ENCODE measurements at places on chromosomes 11 and 22.

DNA sequence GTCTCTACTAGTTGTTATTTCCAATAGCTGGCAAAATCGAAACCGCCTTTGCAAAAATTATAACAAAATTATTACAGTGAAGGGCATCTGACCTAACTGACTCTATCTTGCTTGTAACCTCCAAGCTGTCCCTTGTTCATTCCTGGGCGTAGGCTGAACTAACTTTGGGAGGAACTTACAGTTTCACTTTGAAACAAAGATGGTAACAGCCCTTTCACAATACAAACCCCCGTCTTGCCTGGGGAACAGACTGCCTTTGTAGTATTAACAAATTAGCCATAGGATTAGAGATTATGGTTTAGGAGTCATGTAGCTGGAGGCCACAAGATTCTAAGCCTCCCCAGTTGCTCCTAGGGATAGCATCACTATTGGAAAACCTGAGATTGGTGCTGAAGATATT lies 131.6 kb upstream of the HSD17B12 start:
- no peak for DNase-seq

DNA sequence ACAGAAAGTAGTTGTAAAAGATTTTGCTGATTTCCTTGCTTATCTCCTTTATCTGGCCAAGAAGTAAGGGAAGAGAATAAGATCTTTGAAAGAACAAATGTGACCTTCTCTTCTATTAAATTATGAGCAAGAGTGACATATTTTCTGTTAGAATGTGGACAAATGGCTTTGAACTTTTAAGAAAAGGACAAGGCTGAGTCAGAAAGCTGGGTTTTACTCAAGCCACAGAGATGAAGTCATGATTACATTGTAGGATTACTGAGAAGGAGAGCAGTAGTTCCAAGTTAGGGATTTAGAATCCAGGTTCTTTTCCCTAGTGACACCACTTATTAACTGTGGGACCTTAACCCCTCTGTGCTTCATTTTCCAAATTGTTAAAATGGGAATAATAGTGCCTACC lies 13.5 kb downstream of the CCDC90B start:
- no peak for DNase-seq

DNA sequence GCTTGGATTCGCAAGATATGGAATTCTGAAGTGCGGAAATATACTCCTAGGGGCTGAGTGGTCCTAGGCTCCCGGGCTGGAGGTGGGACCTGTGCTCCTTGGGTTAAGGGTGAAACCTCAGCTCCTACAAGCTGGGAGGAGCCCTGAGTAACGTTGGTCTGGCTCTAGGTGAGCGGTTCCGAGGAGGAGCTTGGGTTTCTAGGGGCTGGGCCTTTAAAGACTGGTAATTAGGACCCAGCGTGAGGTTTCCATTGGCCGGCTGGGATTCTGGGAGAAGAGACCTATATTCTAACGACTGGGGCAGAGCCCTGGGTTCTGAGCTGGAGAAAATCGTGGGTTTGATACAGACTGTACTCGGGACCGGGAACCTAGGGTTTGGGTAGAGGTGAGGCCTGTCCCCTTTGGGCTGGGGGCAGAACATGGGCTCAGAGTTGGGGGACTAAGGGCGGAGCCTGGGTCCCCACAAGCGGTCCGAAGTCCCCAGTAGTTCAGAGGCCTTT lies 882 bp upstream of the MAP4K2 start:
- no peak for DNase-seq

GRCh38 chr22:39090426-39091064 lies 6.5 kb upstream of the APOBEC3H start:
- peak; percentile 94 for DNase-seq

GRCh38 chr11:70834277-70834940 lies 418.0 kb downstream of the SHANK2 start:
- DNase-seq = no peak

GRCh38 chr22:44344407-44344806 lies 31.7 kb upstream of the SHISAL1 start:
- no peak for DNase-seq

DNA sequence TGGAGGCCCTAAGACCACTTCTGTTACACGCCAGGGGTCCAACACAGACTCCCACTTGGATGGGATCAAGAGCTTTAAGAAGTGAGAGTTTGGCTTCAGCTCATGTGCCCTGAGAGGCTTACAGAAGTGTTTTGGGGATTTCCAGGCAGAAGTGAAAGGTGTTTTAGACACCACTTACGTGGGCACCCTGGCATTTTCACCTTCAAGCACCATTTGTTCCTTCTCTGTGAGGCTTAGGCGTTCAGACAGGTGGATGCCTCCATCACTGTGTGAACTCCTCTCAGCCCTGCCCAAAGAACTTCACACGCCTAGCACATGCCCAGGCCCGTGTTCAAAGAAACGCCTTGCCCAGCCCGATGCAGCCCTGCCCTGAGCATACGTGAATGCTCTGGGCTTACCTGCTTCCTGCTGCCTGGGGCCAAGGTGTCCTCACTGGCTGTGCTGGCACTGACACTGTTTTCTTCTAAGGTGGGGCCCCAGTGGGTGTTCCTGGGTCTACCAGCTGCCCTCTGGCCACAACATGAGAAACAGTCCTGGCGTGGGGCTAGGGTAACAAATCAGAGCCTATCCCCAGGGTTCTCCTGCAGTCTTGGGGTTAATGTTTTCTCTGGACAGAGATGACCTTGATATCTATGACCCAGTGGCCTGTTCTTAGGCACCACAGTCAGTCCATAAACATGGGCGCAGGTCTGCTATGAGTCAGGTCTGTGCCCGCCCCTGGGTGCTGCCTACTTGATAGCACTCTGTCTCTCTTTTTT lies 34.0 kb downstream of the AMPD3 start:
- DNase-seq = no peak

- DNase-seq = no peak
These were observed 19.7 kb upstream of the DNAJB13 start for GRCh38 chr11:73931039-73931645.

GRCh38 chr11:118609380-118610224 lies 2.2 kb downstream of the PHLDB1 start:
- peak; percentile 12 for DNase-seq

DNA sequence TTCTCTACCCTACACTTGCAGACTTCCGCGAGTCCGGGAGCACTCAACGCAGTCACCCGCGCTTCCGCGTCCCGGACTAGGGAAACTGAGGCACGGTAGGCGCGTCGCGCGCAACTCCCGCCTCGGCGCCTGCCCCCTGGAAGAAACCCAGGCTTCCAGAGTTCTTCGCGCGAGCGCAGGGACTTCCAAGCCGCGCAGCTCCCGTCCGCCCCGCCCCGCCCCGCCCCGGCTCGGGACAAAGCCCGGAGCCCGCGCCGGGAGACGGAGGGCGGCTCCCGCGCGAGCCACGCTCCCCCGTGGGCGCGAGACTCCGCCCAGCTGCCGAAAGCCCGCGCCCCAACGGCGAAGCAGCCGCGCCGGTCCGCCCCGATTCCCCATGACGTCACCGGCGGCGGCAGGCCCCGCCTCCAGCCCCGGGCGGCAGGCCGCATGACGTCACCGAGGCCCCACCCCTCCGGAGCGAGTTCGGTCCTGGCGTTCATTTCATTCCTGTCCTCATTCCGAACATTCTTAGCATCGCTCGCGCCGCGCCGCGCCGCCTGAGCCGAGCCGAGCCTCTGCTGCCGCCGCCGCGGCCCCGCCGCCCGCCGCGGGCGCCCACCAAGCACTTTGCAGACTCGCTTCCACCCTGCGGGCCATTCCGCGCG lies at the start of gene TEAD1:
Gene TEAD1 (plus strand): TSS at position 498 of the 647 bp plus-strand sequence.
- peak; percentile 67 for DNase-seq

GRCh38 chr11:134124660-134125451 lies 56.0 kb downstream of the JAM3 start:
- no peak for DNase-seq

- peak; percentile 40 for DNase-seq
These were observed 22.6 kb downstream of the RTN4RL2 start for GRCh38 chr11:57482782-57483561.
